CD4-positive, alpha-beta T cell treated with Interleukin-17A for 1 hour (primary cell): ENCODE measurements at places on chromosomes 7 and 10.
A peak's percentile ranks its signal among the peaks of the same experiment; 100 is the strongest.

- peak; percentile 7 for DNase-seq
Measured at GRCh38 chr10:115092555-115093285, 445 bp upstream of the ATRNL1 start.

DNA sequence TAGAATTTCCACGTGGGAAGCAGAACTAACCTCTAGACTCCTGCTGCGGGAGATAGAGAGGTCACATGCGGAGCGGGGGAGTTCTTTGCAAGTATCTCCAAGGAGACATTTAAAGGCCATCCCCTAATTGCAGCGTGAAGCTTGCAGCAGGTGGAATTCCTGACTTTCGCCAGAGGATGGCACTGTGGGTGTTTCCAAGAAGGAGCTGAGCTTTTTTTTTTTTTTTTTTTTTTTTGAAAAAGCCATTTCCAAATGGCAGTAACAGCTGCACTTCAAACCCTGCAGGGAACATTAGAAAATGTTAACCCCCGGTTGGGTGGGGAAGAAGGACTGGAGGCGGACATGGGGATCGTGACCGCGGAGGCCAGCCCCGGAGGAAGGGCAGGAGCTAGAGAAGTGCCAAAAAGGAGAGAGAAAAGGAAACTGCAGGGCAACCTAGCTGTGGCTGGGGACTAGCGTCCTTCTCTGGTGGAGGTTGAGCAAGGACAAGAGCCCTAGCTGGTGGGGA, 487.7 kb downstream of the TYW1 start:
- no peak for DNase-seq

DNA sequence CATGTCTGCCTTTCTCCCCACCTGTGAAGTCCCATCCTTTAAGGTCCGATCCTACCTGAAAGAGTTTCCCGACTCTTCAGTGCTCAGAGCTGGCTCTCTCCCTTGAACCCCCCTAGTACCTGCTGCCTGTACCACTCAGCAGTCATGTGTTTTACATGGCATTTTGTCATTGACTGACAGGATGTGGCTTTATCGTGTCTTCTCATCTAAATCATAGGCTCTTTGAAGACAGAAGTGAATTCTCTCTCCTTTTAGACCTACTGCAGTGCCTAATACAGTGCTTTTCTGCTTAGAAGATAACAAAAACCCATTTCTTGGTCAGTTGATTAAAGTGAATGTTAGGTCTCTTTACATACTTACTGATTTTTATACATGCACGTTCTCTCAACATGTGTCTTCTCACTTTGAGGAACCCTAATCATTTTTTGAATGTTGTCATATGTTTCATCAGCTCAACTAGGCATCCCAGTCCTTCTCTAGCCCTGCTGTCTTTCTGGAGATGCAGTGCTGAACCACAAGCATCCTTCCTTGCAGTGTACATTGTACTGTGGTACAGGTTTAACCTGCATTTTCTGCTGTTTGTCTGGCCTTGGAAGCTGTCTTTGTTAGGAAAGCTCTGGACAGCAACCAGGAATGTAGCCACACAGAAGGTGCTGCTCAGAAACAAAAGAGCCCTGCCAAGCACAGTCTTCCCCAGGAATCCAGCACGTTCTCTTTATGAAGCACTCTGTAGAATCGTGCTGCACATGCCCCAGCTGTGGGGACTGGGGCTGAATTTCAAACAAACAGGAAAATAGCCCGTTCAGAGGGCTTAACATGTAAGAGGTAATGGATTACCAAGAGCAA, 28.1 kb upstream of the LRRC4 start:
- DNase-seq = peak; percentile 50

DNA sequence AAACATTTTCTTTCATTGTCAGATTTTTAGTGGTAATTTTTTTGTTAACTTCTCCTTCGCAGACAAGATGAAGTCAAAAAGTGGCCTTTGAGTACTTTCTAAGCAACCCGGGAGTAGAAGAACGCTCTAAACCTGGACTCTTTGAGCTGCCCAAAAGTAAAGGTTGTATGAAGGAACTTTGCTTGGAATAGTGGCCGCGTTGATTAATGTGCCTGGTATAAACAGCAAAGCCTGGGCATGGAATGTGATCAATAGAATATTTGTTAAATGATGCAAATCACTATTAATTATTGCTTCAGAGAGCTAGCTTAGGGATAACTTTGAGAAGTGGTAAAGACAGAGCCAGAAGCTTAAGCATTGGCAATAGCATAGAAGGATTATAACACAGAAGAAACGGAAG, 475.1 kb upstream of the ANKRD30A start:
- no peak for DNase-seq

DNA sequence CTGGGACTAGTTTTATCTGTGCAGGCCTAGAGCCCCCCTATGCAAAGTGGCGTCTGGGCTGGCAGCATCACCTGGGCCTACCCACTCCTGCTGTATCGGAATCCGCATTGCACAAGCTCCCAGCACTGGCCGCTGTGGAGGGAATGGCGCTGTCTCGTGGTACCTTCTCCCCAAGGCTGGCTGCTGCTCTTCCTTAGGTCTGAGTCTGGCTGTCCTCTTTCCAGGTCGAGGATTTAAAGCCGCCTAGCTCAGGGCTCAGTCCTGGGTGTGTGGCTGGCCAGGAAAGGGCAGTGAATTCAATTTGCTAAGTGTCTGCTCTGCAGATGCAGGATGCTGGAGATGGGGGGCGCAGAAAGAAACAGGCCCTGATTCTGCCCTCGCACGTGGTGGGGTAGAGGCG, 44.7 kb downstream of the MGMT start:
- DNase-seq = no peak

DNA sequence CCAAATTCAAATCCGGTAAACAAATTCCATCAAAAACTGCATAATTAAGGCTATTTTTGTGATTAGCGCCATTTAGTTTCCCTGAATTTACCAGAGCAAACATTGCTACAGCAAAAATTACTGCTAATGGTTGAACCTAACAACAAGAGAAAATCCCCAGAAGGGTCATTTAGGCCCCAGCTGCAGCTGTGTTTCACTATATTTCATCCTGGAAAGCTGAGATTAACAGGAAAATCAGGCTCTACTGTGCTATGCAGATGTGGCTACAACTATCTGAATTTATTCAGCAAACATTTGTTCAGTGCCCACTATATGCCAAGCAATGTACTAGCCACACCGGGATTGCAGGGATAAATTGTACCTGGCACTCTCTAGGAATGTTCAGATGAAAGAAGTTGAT, 104.0 kb downstream of the PON1 start:
- no peak for DNase-seq

GRCh38 chr10:48462482-48463020, 142.3 kb downstream of the ARHGAP22 start:
- DNase-seq = no peak

DNA sequence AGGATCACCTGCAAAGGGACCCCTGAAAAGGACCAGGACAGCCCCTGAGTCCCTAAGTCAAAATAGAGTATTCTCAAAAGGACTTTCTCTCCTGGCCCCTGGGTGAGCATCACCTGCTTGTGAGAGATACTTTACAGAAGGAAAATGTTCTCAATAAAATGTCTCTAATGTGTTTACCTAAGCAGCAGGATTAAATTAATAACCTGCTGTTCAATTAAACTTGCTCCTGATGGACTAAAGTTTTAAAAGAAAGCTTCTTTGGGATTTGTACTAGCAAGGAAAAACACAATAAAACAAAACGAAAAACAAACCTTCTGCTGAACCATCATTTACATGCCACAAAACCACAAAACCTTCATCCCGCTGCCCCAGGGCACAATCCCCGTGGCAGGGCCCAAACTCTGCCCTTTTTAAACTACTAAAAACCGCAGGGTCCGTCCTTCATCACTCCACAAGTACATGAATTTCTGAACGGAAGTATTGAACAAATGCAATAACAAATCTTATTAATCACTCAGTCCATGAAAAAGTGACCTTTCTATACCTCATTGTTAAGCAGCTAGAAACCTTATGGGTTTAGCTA, 197.7 kb downstream of the TCERG1L start:
- no peak for DNase-seq

DNA sequence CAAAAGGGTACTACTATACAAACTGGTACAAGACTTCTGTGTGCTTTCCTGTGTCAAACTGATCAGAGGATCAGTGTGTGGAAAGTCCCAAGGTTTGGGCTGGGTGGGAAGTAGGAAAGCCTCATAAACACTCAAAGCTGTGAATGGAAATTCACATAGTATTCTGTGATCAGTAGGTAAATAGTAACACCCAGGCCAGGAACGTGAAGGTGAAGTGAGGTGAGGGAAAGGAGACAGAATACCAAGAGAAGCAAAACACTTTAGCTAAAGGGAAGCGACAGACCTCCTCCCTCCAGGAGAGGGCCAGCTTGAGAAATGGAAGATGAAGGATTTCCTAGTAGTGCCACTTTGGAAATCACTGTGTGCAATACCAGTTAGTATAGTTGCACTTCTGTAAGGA, 451.9 kb downstream of the KCNMA1 start:
- DNase-seq = no peak

DNA sequence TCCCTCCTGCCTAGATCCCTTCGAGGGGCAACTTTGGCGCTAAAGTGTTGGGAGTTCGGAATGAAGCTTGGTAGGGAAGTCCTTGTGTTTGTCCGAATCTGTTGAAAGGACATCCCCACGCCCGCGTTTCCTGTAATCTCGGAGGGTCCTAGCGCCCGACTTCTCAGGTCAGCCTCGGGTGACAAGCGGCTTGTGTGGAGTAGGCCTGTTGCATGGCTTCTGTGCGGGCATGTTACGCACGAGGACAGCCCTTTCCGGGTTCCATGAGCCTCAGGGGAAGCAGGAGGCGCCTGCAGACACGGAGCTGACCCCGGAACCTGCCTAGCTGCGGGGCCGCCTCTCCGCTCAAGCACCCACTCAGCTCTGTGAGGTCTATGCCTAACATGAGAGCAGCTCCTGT, 28.4 kb upstream of the AP5Z1 start:
- no peak for DNase-seq

DNA sequence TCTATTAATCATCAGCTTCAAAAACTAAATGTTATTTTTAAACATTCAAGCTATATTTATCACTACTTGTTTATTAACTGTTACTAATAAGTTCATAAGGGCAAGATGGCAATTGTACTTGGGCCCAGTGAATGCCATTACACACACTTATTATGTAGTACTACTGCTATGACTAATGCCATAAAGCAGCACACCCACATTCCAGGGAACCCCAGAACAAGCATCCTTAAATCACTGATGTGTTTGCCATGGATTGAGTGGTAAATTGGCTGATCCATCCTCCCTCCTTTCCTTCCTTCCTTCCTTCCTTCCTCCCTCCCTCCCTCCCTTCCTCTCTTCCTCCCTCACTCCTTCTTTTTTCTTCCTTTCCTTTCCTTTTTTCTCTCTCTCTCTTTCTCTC, 37.4 kb upstream of the RSU1 start:
- no peak for DNase-seq

GRCh38 chr7:133703547-133703946, 423.6 kb upstream of the LRGUK start:
- DNase-seq = no peak

DNA sequence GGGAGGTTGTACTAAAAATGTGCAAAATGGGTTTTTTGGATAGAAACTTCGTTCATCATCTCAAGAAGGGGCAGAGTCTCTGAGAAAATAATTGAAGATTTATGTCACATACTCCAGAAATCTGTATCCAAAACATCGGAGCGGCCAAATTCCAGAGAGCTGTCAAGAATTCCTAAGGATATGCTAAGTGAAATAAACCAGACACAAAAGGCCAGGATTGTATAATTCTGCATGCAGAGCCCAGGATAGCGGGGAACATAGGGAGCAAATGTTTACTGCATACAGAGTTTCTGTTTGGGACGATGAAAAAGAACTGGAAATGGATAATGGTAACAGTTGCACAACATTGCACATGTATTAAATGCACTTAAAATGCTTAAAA, 224.2 kb upstream of the AUTS2 start:
- DNase-seq = no peak

GRCh38 chr7:152406491-152406890, 29.3 kb downstream of the KMT2C start:
- no peak for DNase-seq

DNA sequence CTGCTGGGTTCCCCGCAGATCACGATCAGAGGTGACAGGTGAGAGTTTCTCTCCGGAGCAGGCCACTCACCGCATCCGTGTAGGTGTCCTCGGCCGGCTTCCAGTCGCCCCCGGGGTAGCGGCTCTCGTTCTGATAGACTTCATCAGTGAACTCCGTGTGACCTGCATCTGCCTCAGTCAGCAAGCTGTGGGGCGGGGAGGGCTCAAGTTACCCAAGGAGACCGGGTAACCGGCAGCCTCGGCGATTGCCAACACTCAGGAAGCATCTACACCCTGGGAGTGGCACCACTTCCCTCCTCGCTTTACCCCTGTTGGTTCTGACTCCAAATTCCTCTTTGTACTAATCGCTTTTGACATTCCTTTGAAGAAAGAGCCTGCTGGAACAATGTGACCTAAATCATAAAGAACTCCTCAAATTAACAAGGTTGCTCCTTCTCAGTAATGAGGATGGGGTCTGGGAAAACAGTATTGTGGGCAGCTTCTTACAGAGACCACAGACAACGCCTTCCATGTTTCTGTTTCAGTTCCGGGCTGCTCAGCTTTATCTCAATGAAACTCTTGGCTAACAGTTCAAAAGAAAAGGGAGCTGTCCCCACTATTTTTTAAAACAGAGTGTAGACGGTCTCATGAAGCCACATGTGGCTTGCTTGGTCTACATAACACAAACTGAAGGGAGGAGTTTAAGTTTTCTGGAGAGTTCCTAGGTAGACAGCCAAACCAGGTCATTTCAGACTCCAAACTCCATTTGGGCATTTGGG, 118.1 kb downstream of the MYOF start:
- DNase-seq = no peak

GRCh38 chr10:88661018-88661417, 3.2 kb upstream of the LIPF start:
- DNase-seq = no peak

- DNase-seq = peak; percentile 73
Measured at GRCh38 chr7:105849122-105849855, 27.1 kb downstream of the ATXN7L1 start.

DNA sequence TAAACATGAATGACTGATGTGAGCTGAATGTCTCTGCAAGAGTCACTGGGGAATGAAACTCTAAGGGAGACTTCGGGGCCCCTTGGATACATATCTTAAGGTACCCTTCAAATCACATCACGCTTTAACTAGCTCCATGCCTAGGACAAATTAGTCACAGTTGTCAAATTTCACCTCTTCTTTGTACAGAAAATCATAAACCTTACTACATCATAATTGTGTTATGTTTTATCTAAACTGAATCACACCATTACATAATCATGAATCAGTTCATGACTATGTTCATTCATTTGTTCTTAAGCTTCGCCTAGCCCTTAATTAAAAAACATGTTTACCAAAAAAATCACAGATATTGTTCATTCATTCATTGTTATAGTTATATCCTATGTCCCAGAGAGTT, 2.1 kb upstream of the SLC13A1 start:
- DNase-seq = no peak

- no peak for DNase-seq
Measured at GRCh38 chr10:61890430-61890829, 11.1 kb upstream of the ARID5B start.
